ENCODE measurements at places on chromosomes 3 and 15.

GRCh38 chr15:92473756-92474155 is 80.1 kb downstream of the ST8SIA2 start:
- DNase-seq, result peak; percentile 37

GRCh38 chr3:462851-463250 is 266.3 kb downstream of the CHL1 start:
- no peak for DNase-seq

- DNase-seq, result no peak
Measured at GRCh38 chr15:67724691-67725375, 100.5 kb upstream of the SKOR1 start.

DNA sequence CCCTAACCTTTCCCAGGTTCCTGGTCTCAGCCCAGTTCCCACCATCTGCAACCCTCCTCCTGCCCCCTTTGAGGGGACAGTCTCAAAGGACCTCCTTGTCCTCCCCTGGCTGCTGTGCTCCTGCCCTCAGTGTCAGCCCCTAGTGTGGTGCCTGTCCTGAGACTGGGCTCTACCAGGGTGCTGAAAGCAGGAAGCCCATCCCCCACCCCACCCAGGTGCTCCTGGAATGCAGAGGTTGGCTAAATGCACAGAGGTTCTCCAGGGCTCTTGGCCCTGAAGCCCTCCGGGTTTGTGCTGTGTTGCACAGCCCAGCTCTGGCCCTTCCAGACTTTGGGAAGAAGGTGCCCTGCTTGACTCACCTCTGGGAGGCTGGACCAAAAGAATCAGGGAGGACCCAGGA is 21.8 kb downstream of the C3orf18 start:
- no peak for DNase-seq

- DNase-seq, result no peak
Measured at GRCh38 chr15:91515188-91515754, 338.2 kb upstream of the SLCO3A1 start.

GRCh38 chr3:53232641-53233377 is 23.0 kb downstream of the TKT start:
- DNase-seq, result no peak

- no peak for DNase-seq
Measured at GRCh38 chr3:55075846-55076245, 148.0 kb upstream of the LRTM1 start.

DNA sequence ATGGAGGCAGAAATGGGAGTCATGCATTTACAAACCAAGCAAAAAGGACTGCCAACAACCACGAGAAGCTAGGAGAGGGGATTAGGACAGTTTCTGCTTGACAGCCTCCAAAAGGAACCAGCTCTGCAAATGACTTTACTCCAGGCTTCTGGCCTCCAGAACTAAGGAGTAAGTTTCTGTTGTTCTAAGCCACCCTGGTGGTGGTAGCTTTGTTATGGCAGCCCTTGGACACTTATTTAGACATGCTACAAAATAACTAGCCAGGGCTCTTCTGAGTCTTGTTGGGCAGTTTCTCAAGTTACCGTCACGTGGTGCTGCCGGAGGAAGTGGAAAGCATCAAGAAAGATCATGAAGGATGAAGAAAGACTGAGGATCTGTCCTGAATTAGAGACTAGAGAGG is 386.5 kb downstream of the LRTM1 start:
- DNase-seq, result no peak

DNA sequence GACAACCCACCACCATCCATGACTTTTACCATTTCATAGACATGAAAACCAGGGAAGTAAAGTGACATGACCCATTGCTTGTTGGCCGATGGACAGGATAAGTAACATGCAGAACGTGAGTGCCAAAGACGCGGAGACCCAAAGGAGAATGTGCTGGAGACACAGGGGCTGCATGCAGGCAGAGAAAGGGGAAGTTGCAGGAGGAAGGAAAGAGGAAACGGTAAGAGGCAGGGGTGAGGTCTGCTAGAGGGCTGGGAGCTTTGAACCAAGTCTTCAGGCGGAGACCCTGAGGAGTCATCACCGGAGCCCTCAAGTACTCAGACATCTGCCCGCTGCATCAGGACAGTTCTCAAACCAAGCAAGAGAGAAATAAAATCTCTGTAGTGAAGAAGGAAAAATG is 34.9 kb downstream of the MAGEF1 start:
- no peak for DNase-seq

- no peak for DNase-seq
Measured at GRCh38 chr15:78033864-78034263, 43.6 kb downstream of the TBC1D2B start.

DNA sequence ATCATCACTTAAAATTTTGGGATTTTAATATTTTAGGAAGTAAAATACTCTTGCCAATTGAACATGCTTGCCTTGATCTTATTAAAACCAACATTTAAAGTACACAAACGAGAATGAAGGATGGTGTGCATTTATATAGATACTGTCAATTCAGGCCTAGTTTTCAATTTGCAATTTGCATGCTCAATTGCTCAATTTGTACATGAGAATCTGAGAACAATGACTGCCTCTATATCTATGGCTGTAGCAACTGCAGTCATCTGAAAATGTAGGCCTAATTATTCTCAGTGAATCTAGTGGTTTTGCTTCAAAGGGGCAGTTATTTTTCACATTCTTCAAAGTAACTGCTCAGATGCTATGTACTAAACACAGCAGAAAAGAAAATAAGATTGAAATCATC is 18.8 kb downstream of the ZBBX start:
- no peak for DNase-seq

DNA sequence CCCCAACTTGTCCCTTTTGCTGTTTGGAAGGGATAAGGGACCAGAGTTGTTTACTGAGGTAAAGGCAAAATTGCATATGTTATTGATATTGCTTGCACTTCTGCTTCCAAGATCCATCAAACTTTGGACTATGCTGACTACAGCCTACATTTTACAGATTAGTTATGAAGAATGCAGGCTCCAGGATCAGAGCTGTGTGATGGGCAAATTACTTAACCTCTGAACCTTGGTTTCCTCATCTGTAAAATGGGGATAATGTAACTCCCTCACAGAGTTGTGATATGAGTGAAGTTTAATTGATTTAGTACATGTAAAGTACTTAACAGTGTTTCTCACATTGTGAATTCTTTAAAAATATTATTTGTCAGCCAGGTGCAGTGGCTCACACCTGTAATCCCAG is 15.9 kb downstream of the FAIM start:
- DNase-seq, result no peak

DNA sequence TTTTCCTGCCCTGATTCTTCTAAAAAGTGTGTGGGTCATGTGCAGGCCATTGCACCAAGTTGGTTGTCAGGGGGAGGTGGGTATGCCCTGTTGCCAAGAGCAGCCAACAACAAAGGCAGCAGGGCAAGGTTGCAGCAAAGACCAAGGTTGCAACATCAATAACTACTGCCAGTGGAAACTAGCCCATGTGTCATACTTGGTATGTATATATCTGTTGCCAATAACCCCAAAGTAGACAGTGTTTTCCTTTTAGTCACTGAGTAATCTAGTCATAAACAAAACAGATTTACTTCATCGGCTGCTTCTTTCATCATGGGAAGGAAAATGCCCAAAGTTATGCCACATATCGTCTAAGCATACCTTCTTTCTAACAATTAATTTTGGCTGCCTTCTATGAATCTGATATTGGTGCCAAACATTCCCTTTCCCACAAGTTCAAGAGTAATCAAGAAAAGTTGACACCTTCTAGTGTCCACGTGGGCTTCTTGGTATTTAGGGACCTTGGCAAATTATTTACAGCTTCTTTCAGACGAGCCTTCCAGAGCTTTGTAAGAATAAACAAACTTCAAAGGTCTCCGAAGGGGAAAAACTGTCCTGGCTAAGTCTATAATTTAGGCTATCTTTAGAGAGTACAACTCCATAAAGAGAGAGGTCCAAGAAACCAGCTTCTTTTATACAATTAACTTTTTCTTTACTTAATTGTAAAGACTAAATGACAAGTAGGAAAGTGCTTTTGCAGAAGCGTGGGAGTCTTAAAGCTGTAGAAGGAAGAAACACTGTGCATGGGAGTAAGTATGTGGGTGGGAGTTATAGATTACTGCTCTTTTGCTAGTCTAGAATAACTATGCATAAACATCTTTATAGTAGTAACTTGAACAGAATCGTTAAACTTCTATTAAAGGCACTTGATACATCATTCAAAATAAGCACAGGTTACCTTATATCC is 10.0 kb upstream of the MBNL1 start:
- no peak for DNase-seq

GRCh38 chr3:59939826-59940426 is 890.1 kb upstream of the CFAP20DC start:
- DNase-seq, result no peak

DNA sequence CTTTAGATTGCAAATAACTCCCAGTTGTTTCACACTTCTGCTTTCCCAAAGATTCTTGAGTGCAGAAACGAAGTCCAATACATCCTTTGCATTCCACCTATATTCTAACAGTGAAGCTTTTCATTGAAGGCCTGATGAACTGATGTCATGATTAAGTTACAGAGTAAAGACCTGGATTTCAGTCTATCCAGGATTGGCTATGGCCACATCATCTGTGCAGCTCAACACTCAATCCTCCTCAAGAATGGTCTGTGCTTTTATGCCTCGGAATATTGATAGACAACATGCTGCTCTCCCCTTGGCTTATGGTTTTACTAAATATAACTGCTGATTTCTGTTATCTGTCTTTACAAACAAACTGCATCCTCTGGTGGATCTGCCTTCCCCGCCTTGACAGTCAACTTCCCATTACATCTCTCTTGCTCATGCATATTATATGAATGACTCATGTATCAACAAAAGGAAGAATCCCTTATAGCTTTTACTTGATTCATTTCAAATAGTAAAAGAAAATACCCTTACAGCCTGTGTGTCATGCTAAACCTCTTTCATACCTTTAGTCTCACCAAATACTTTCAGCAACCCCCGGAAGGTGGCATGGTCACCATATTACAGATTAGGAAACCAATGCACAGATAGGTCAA is 59.5 kb downstream of the SCN11A start:
- no peak for DNase-seq

DNA sequence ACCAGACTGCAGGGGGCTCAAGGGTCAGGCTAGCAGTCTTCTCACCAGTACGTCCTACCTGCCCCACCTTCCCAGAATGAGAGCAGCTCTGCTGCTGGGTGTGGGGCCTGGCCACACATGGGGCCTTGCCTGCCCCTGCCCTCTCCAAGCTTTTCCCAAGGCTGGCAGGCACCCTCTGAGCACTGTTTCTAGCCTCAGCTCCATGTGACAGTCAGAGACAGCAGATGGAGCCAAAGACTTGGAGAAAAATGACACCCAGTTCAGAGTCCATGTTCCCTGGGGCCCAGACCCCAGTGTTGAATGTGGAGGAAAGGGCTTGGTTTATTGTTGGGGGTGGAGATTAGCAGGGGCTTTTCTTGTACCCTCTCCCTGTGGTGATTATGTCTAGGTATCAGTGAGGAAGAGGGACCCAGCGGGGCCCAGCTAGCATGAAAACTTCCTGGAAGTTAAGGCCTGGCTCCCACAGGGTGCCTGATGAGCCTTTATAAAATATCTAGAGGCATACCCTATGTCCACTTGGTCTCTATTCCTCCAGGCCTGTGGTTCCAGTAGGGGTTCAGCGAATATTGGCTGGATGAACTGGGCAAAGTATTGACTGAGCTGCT is 153.8 kb downstream of the EEFSEC start:
- DNase-seq, result no peak

GRCh38 chr3:103657756-103658155 is 1222.9 kb downstream of the ZPLD1 start:
- no peak for DNase-seq

DNA sequence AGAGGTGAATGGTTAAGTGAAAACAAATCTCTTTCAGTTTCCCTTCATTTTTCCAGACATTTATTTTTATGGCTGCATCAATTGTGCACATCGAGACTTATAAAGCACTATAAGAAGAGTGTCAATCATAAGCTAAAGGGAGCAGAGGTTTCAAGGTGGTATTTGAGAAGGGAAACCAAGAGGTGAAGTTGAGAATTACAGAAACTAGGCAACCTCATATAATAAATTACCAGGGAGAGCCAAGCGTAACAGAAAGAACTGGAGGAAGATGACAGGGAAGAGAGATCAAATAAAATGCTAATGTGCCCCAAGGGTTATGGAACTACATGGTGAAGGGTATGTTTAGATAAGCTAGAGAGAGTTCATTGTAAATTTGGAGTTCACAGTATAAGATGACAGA is 6.3 kb upstream of the CCDC54 start:
- DNase-seq, result no peak

GRCh38 chr15:32998979-32999672 is 195.4 kb downstream of the FMN1 start:
- DNase-seq, result no peak

GRCh38 chr3:15121936-15122335 is 23.0 kb upstream of the RBSN start:
- DNase-seq, result no peak

DNA sequence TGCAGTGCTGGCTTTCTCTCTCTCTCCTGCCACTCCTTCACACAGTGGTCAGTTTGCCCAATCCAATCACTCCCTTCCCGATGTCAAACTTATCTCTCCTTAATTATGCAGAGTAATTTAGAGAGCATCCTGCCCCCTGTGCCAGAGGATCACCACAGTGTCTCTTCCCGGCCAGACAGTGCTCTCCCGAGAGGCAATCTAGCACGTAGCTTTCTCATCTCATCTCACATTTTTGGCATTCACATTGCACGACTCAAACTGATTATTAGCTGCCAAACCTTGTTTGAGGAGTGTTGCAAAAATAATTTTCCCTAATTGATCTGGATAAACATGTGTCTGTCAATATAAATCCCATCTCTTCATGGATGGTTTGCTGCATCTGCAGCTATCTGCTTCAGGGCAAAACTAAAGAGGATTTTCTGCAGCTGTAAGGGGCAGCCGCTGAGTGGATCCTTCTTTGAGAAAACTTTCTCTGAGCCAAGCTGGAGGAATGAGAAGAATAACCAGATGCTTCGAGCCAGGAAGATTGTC is 37.8 kb downstream of the SSUH2 start:
- DNase-seq, result no peak

DNA sequence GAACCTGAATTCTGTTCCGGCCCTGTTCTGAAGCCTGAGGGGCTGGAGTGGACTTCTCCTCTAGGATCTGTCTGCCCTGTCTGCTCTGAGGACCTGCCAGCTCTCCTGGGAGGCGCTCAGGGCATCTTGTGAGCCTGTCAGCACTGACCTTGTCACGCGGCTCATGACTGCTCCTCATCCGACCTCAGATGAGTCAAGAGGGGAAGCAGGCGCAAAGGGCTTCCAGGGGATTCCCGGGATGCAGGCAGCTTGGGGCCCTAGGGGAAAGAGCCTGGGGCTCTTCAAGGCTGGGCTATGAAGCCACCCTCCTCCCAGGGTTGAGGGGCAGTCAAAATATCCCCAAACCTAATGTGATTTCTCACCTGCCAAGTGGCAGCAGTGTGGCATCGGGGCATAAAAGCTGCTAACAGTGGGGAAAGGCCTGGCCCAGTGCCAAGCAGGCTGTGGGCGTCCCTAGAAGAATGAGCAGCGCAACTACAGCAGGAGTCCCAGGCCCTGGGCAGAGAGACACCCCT is 27.6 kb upstream of the ANKDD1A start:
- DNase-seq, result peak; percentile 83

- DNase-seq, result no peak
Measured at GRCh38 chr3:10447527-10448260, 57.7 kb downstream of the ATP2B2 start.

- DNase-seq, result no peak
Measured at GRCh38 chr15:69540622-69541021, 88.0 kb downstream of the RPLP1 start.

All from posterior cingulate gyrus (tissue), 11 donors.